MG63 (cell line): ENCODE measurements at places on chromosomes 6 and 20. TPM values are rescaled to one million over a fixed set of nuclear protein-coding genes. Genes with fewer than 3 reads are reported as not detected.

GRCh38 chr6:143775336-143775735, 67.8 kb upstream of the LTV1 start:
- no peak for DNase-seq

- DNase-seq = no peak
Measured at GRCh38 chr6:137230547-137230946, 11.4 kb upstream of the IFNGR1 start.

DNA sequence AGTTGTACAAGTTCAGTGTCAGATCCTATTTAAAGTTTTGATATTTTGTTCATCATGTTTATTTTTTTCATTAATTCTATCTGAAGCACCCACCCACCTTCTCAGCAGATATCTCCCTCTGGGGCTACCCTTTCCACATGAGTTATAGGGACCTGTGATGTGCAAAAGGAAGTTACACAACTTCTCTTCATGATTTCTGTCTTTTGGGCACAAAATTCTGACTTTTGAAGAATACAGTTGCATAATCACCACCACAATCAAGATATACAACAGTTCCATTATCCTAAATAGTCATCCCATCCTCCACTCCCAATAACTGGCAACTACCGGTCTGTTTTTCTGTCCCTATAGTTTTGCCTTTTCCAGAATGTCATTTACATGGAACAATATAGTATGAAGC, 13.8 kb upstream of the FUCA2 start:
- no peak for DNase-seq

GRCh38 chr20:13085275-13085674, 76.5 kb downstream of the SPTLC3 start:
- peak; percentile 33 for DNase-seq

GRCh38 chr6:138404666-138405337, 779 bp downstream of the HEBP2 start:
- DNase-seq = no peak

- DNase-seq = no peak
Measured at GRCh38 chr20:57618764-57619050, 1.5 kb downstream of the ZBP1 start.

GRCh38 chr6:39353698-39354315, 31.3 kb upstream of the KCNK16 start:
- no peak for DNase-seq

DNA sequence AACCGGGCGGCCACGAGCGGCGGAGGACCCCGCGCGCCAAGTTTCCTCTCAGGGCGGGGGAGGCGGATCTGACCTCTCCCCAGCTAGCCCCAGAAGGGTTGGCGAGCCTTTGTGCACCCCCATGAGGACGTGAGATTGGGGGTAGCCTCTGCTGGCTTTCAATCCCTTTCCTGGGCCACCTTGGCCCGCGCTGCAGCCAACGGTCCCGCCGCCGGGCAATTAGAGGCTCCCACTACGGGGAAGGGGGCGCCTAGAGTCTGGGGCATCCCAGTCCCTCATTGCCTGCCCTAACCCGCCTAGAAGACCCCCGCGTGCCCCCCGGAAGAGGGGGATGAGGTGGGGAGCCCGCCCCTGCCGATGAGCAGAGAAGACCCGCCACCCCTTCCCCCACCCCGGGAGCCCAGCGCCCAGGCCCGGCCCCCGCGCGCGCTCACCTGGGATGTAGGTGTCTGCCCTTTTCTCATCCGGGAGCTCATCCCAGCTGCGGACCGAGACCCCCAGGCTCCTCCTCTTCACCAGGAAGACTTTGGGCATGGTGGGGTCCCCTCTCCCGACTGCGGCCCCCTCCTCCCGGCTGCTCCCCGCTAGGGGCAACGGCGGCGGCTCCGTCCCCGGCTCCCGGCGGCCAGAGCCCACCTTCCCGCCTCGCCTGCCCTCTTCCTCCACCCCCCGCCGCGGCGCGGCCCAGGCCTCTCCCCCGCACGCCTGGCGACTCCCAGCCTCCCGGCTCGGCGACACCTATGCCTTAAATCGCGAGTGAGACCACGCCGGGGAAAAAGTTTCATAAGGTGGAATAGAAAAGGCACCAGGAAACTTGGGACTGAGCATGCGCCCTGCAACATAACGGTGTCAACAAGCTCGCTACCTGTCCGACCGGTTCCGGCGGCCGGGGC, at the start of gene OVOL2:
Gene OVOL2 (minus strand): TSS at position 816 of the 893 bp plus-strand sequence. CDS start 282 bp downstream, at position 534.
- DNase-seq = no peak

DNA sequence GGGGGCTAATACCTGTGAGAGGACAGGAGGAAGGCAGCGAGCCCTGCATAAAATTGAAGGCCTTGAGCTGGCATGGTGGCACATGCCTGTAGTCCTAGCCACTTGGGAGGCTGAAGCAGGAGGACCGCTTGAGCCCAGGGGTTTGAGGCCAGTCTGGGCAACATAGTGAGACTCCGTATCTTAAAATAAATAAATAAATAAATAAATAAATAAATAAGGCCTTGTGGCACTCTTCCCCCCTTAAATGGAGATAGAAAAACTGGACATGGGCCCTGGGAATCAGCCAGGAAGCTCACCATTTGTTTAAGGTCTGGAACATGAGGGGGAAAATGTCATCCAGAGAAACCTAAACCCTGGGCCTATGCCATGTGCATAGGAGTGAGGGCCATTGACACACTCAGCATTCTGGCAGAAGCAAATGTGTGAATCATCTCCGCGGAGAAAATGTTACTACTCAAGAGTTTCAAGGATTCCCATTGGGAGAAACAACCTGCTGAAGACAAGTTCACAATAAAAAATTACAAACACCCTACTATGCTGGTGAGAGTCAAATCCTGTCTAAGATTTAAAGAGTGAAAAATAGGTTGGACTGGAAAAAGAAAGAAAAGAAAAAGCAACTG, 51.9 kb upstream of the UBR2 start:
- peak; percentile 78 for DNase-seq

DNA sequence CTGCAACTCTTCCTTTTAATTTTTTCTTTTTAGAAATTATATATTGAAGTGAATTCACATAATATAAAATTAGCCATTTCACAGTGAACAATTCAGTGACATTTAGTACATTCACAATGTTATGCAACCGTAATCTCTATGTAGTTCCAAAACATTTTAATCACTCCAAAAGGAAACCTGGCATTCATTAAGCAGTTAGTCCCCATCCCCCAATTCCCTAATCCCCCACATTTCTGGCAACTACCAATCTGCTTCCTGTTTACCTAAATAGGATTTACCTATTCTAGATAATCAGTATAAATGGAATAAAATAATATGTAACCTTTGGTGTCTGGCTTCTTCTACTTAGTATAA, 8.5 kb upstream of the DDX27 start:
- DNase-seq = no peak

- no peak for DNase-seq
Measured at GRCh38 chr6:35587167-35587566, 74.5 kb upstream of the TULP1 start.

DNA sequence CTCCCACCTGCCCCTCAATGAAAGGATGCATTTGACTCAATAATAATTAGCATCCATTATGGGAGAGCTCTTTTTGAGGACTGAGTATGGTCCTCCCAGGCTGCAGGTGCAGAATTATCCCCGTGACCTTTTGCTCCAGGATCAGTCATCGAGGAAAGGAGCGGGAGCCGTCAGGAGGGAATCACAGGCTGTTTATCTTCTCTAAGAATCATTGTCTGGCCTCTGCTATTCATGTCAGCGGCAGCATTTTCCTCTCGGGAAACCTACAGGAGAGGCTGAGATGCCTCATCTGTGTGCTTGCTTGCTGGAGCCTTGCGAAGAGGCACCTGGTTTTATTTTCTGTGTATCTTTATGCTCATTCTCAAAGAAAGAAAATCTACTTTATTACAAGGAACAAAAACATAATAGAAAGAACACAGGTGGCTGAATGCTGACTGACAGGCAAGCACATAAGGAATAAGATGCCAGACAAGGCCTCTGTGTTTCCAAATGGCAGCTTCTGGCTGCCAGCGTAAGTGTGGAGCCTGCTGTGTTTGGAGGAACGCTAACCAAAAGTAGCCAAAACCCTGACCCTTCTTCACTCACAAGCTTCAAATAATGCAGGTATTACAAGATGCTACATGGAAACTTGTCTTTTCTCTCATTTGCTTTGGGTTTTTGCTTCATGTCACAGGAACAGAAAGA, 539.1 kb upstream of the MARCKS start:
- DNase-seq = no peak

DNA sequence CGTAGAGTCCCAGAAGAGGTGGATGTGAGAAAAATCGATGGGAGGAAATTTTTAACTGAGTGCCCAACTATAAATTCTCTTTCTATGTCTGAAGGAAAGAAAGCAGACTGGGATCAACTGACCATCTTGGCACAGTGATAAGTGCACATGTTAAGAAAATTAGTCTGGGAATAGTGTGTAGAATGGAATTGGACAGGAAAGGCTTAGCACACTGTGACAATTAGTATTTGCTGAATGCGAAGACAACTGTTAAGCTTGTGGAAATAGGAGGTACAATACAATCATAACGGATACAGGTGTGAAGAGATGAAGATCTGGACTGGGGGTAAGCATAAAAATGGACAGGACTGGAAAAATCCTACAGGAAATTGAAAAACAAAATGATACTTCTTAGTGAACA, 114.3 kb downstream of the FAM50B start:
- no peak for DNase-seq

DNA sequence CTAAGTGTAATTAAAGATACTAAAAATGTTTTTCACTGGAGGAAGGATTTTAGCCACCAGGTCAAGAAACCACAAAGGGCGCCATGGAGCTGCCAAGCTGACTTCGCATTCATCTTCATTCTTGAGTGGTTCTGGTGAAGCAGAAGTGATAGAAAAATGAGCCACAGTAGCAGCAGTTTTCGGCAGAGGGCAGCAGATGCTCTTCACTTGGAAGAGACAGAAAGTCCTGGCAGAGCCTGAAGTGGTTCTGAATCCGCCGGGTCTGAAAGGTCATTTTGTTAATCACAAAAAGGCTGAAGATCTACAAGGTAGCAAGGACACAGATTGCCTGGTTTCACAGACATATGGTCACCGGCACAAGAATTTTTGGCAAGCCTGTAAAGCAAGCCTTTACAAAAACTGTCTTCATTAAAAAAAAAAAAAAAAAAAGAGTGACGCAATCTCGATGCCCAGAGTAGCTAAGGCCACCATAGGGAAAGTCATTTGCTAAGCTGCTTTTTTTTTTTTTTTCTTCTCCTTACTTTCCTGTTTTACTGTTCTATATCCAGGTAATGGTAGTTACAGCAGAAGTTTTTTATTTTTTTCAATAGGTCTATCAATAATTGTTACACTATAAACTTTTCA, 345.1 kb upstream of the AGPAT4 start:
- peak; percentile 79 for DNase-seq

DNA sequence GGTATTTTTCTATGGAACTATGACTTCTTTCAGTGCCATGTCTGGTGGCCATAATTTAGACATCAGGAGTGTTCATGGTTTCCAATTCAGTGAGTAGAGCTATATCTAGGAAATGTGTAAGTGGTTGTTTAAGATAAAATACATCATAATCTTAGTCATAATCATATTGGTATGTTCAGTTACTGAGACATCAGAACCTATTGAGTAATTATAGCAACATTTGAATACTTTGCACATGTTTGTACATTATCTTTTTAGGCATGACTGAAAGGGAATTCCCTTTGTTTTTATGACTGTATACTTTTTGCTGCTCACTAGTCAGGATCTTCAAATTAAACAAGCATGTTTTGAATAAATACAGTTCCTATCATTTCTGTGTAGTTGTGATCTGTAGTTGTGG, 64.0 kb downstream of the STXBP5 start:
- no peak for DNase-seq

DNA sequence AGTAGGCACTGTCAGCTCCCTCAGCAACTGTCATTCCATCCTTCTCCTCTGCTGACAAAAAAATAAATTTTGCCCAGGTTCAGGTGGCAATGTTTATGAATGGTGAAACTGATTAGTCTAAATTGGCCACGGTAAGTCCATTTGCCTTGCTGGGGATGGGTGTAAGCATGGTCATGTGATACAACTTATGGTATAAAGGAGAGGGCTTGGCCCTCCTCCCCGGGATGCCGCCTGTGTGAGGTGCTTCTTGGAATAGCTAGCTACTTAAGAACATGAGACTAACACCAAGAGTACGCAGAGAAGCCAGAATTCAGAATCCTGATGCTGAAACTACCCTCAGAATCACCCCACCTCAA, 94.4 kb upstream of the MAP7 start:
- DNase-seq = no peak

MAS1 gene
- not detected in 2 replicates for total RNA-seq

VIP gene
- total RNA-seq = not detected in 2 replicates

JPH2 gene
- 6.5 and 9.9 TPM in 2 replicates for total RNA-seq

PHACTR1 gene
- 0.20 TPM in 1 of 2 replicates, not detected in the other for total RNA-seq

RIPPLY2 gene
- not detected in 2 replicates for total RNA-seq

THBD gene
- total RNA-seq = 0.72 and 1.4 TPM in 2 replicates

HDGFL1 gene
- not detected in 2 replicates for total RNA-seq

SOX18 gene
- total RNA-seq = 0.22 and 0.92 TPM in 2 replicates

ARFGEF3 gene
- 3.7 and 5.1 TPM in 2 replicates for total RNA-seq

PFDN6 gene
- total RNA-seq = 488 and 596 TPM in 2 replicates
